ENCODE measurements at places on chromosomes 6 and 20. TPM values are rescaled to one million over a fixed set of nuclear protein-coding genes. Genes with fewer than 3 reads are reported as not detected.

The LINC00237 gene
- 0.31 TPM for total RNA-seq

The EFCAB8 gene
- not detected for total RNA-seq

The CTAGE9 gene
- not detected for total RNA-seq

The FAM83B gene
- 7.7 TPM for total RNA-seq

The DLK2 gene
- total RNA-seq = 0.16 TPM

The TMEM170B gene
- total RNA-seq = 8.6 TPM

The PPP1R3G gene
- total RNA-seq = 0.24 TPM

The HM13 gene
- 103 TPM for total RNA-seq

GRCh38 chr6:124494956-124495664, 467.1 kb upstream of the RNF217 start:
- no peak for DNase-seq

DNA sequence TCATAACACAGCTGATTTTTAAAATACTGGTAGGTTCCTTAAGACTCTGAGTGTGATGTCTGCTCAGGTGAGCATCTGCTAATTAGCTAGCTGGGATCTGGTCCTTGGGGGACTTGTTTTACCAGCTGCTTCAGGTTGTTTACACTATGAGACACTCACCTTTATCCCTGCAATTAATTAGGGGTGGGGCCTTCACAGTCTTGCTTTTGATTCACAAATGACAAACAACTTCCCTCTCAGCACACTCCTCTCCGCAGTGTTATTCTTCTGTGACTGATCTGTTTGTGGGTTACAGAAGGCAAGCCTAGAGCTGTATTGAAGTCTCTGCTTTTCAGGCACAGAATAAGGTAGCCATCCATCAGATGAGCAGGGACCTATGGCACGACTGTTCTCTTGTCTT, 62.0 kb upstream of the CD83 start:
- peak; percentile 41 for DNase-seq

DNA sequence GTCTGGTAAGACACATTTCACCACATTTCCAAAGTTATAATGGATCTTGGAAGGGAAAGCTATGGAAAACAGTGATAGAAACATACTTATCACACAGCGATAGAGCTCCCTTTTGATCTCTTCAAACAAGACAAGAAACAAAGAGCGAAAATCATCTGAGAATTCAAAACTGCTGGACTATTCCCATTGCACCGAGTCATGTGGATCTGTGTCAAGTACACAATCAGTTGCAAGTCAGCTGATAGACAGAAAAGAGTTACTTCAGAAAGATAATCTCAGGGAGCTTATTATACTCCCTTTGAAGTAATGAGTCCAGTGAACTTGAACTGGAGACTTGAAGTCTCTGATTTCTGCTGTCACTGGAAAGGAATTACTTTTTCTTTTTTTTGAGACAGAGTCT, 89.7 kb upstream of the GCM1 start:
- DNase-seq = no peak

DNA sequence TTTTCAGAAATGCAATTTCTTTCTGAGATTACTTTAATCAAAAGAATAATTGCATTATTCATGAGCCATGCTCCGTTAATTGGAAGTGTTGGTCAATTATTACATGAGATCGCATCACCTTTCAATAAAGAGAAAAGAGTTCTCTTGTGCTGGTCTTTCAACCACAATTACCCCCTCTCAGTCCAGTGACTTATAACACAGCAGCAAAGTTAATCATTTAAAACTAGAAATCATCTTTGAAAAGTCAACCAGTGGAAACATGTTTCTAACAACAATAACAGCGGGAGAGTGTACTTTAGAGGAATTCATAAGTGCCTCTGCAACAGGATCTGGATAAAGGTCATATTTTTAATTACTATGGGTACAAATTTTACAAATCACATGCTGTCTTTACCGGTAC, 384.4 kb upstream of the AGPAT4 start:
- DNase-seq = no peak

DNA sequence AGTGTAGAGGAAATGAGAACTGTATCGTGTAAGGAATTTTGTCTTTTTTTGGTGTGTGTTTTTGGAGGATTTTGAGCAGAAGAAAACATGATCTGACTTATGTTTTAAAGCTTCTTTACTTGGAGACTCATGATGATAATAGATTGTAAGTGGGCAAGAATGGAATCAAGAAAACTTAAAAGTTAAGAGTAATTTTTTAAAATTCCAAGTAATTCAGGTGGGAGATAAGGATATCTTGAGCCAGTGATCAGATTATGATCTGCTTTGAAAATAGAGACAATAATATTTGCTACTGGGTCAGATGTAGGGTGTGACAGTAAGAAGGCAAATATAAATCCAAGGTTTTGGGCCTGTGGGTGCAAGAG, 734 bp downstream of the ZSCAN26 start:
- no peak for DNase-seq

DNA sequence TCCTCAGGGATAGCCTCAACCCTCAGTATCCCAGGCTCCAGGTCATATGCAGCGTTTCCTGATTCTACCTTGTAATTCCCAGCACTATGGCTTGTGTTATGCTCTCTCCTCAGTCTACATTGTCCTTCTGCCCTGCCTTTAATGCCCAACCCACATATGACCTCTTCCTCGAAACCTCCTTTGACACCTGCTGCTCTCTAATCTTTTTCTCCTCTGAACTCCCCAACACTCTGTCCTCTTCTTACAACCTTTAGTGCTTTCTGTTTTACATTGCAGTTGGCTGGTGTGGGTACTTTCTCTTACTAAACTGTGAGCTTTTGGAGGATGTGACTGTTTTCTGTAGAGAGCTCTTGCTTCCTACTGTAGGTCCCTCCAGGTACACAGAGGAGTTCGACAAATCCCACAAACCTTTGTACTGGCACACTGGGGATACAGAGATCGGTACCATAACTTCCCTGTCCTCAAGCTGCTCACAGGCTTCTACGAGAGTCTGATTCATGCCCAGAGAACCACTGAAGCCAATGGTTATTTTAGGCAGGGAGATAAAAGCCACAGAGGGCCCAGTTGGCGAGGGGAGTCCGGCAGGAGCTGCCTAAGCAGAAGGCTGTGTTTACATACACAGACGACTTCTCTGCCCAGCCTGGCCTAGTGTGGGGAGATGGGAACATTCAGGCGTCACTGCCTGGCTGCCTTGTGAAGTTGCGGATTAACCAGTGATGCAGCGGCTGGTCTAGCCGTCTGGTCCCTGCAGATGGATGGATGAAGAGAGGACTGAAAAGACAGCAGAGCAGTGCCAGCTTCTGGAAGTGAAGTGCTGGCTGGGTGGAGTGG, 8.4 kb upstream of the EPB41L1 start:
- DNase-seq = no peak

DNA sequence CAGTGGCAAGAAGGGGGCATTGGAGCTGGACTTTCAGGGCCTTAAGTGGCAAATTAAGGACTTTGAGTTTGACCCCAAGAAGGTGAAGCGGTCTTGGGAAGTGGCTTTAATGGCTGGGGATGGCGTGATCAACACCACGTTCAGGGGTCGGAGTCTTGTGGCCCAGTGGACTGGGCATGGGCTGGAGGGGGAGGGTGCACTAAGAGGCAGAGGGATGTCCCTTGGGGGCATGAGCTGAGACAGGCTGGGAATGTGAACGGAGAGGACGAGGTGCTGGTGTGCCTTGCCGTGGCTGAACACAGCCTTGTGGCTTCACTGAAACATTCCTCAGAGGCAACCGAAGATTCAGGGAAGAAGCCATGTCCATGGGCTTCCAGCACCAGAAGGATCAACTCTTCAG, 227.0 kb downstream of the SYNDIG1 start:
- no peak for DNase-seq

DNA sequence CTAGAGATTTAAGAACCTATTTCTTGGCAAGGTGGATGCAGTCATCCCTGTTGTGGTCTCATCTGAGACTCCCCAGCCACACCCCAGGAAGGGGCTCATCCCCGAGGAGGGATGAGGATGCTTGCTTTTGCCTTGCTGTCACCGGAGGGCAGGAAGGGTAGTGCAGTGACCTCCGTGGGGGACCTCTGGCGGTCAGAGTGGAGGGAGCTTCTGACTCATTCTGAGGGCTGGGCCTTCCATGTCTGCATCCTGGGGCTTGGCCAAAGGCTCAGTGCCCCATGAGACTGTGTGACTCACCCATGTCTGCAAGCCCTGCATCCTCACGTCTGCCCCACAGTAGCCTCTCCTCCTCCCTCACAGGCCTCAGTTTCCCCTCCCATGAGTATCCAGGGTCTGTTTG, 38.7 kb downstream of the UQCC2 start:
- DNase-seq = peak; percentile 59

DNA sequence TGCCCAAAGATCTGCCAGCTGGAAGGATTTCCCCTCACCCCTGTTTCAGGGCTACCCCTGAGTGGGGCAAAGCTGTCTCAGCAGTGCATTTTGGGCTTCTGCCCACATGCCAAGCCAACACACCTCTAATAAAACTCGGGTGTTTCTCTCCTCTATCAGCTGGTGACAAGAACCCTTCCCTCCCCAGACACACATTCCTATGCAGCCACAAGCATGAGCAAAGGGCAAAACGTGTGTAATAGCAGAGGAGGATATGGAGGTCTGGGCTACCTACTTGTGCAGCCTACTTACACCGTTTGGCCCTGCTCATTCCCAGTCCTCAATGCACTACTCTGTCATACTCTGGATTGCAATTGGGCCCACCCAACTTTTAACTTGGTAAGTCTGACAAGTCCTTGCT, 101.3 kb downstream of the IYD start:
- DNase-seq = no peak

GRCh38 chr20:57270204-57270984, 4.0 kb upstream of the BMP7 start:
- peak; percentile 47 for DNase-seq

- no peak for DNase-seq
Observed at GRCh38 chr6:149686230-149686629, 31.7 kb downstream of the LATS1 start.

DNA sequence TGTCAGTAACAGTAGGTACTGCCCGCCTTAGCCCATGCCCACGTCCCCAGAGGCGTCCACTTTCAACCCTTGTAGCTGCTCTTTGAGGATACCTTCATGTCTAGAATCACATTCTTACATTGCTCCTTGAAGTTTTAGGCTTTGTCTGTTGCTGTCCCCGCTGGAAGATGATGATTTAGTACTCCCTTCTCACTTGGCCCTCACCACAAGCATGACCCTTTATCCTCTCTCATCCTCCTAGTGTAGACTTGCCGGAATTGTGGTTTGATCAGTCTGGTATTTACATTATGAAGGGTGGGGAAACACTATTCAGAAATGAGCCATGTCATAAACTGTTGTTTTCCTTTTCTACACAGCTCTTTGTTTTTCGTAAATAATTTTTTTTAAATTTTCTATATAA, 87.4 kb downstream of the ARID1B start:
- DNase-seq = no peak

- DNase-seq = no peak
Observed at GRCh38 chr6:28380381-28380780, 19.2 kb downstream of the ZSCAN12 start.

GRCh38 chr6:157272372-157272771, 50.9 kb downstream of the TMEM242 start:
- no peak for DNase-seq

DNA sequence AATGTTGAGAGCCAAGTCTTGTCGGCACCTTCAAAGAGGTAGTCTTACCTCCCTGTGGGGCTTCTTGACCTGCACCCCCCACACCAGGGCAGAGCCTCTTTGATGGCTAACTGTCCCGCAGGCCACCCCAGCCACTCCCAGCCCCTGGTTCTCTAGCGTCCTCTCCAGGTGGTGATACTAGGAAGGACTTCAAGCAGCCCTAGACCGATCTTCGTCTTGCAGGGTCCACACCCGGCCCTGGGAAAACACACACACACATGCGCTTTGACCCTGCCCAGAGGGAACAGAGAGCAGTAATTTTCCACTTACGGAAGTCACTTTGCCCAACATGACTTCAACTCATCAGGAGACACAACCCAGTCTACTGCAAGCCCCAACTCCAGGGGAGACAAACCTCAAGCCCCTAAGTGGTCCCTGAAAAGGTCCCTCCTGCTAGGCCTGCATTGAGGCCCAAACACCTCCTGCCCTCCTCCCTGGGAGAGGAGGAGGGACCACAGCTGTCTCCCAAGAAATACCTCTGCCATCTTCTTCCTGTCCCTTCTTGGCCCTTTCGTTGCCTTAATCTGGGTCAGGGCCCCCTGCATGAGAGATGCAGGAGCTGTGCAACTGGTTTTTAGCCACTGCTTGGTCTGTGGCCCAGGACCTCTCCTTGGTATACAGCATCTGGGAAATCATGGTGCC, 2.9 kb upstream of the BPIFB1 start:
- DNase-seq = no peak

DNA sequence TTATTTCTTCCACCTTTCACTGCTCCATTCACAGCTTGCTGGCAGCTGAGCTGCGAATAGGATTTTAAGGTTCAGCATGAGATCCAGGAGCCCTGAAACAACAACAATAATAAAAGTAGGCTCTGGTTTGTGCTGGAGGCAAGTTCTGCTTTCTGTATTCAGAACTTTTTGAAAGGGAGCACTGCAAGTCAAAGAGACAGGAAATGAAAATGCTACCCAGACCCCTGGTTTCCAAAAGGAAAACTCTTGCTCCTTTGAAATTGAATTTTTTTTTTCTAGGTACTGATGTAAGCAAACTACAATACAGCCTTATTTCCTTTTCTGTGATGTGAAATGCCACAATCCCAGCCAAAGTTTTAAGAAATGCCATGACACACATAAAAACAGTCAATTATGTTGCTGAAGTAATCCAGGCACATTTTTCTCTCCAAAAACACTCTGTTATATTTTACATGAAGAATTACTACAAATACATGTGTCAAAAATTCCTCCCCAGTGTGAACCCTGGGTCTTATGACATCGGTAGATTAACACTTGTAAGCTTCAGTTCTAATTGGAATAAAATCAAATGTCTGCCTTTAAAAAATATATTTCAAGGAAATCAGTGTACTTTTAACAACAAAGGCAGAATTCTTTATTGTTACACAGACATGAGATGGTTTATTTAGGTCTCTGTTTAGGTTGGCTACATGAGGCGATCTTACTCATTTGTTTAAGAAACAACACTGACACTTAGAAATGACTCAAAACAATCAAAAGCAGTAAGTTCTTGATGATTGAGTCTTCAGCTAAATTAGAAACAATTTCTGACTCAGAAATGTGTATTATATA, 656.7 kb downstream of the EPHA7 start:
- no peak for DNase-seq

GRCh38 chr6:143205585-143205984, 144.9 kb downstream of the AIG1 start:
- no peak for DNase-seq

GRCh38 chr6:42821341-42821668, 39.5 kb downstream of the BICRAL start:
- no peak for DNase-seq

- DNase-seq = no peak
Observed at GRCh38 chr6:158503222-158503621, 56.7 kb upstream of the TMEM181 start.

All from GM23338 (cell line).